ENCODE measurements at places on chromosomes 1 and 21.

DNA sequence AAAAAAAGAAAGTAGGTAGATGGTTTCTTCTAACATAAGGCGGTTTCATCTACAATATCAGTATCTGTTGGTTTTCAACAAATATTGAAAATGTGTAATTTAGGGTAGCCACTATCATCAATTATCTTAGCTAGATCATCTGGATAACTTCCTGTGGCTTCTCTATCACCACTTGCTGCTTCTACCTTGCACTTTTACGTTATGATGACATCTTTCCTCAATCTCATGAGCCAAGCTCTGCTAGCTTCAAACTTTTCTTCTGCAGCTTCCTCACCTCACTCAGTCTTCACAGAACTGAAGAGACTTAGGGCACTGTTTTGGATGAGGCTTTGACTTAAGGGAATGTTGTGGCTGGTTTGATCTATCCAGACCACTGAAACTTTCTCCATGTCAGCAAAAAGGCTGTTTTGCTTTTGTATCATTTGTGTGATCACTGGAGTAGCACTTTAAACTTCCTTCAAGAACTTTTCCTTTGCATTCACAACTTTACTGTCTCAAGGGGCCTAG is 144.9 kb upstream of the HP1BP3 start:
- DNase-seq, result no peak

GRCh38 chr21:26421724-26422123 is 151.4 kb downstream of the CYYR1 start:
- no peak for DNase-seq

DNA sequence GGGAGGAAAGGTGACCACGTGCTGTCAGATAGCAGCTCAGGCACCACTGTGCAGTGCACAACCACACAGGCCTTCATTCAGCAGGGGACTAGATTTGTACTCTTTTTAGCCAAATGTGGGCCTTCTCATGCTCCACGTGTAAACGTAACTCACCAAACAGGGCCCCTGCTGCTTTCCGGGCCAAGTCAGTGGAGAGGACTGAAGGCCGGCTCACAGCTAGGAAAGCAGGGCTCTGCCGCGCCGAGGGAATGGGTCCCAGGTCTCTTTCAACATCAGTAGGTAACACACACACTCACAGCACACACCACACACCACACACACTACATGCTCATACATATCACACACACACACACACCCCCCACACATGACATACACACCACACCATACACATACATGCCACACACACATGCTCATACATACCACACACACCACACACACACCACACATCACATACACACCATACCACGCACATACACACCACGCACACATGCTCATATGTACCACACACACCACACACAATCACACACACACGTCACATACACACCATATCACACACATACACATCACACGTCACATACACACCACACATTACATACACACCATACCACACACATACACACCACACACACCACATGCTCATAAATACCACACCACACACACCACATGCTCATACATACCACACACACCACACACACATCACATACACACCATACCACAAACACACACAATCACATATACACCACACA is 124.0 kb upstream of the ERG start:
- DNase-seq, result no peak

GRCh38 chr21:40049031-40049930 is 182.0 kb downstream of the PCP4 start:
- no peak for DNase-seq

DNA sequence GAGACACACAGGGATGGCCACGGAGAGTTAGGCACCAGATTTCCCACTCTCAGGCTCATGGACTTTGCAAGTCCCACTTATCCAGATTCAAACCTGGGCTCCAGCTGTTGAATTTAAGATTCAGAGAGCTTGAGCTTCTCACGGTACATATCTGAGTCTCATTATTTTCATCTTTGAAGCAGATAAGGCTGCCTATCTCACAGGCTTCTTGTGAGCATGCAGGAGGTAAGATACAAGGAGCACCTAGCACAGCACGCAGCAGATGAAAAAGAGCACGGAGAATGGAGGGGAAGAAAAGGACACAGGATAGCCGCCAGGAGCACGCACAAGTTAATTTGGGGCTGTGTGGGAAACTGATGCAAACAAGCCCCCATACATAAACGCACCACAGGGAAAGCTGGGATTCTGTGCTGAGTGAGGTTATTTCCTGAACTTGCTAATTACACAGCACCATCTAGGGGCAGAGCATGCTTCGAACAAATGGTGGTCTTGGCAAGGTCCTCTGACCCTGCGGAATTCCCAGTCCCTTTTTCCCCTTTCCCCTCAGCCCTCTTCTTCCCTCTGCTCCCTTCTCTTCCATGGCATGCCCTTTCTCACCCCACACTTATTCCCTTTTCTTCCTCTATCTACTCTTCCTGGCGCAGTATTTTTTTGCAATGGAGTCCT is 134.7 kb upstream of the VANGL1 start:
- DNase-seq, result peak; percentile 28

GRCh38 chr1:167629681-167630567 is at the start of gene RCSD1:
Gene RCSD1, plus strand, starts transcription at chr1:167630232. Its CDS starts 192 bp downstream, at chr1:167630424.
- no peak for DNase-seq

- peak; percentile 61 for DNase-seq
Measured at GRCh38 chr1:202807926-202808757, at the start of gene KDM5B. Gene KDM5B, minus strand, starts transcription at chr1:202808421. Its CDS starts 116 bp downstream, at chr1:202808305.

DNA sequence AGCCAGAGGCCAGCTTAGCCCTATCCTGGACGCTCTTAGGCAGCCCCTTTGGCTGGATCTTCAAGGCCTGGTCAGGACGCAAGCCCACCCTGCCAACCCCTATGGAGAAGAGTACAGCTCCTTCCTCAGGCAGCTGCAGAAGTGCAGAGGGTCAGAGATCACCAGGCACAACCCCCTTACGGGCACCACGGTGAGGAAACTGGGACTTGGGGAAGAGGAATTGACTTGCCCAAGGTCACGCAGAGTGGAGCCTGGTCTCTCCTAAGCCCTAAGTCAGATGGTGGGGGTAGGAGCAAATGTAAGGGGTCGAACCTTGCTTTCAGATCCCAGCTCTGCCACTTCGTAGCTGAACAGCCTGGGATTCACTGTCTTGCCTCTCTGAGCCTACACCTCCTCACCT is 3.7 kb downstream of the E2F2 start:
- DNase-seq, result no peak

GRCh38 chr1:109669246-109669948 is 1.5 kb downstream of the GSTM2 start:
- DNase-seq, result no peak

DNA sequence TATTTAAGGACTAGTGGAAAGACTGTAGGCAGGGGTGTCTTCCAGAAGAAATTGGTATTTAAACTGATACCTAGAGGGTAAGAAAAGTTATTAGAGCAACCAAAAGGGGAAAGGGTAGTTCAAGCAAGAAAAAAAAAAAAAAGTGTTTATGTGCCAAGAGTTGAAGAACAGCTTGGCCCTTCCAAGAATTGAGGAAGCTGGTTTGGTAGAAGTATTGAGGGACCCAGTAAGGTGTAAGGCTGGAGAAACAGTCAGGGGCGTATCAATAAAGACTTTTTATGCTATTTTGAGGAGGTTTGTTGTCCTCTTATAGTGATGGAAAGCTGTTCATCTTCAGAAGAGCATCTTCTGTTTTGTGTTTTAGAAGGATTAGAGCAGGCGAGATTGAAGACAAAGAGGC is 108.3 kb downstream of the PTPRC start:
- no peak for DNase-seq

GRCh38 chr1:15684468-15685291 is 560 bp downstream of the PLEKHM2 start:
- DNase-seq, result no peak

GRCh38 chr1:150441121-150441520 is 46.1 kb upstream of the TARS2 start:
- DNase-seq, result no peak

DNA sequence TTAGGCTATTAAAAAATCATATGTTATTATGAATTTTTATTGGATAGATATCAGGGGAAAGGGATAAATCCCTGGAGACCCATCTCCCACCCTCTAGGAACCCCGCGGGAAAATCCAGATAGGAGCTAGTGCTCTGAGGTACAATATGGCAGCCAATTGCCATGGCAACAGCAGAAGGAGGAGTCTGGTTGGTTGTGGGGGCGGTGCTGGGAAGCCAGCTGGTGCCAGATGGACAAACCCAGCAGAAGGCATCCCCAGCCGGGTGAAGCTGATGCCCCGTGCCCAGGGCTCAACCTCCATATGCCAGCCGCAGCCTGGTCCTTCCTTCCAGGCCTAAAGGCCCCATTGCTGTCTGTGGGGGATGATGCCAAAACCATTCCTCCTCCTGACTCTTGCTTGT is 38.3 kb downstream of the RHBG start:
- DNase-seq, result no peak

GRCh38 chr1:232250838-232251237 is 379.1 kb downstream of the SIPA1L2 start:
- no peak for DNase-seq

- no peak for DNase-seq
Measured at GRCh38 chr1:199204231-199204630, 565.4 kb downstream of the PTPRC start.

DNA sequence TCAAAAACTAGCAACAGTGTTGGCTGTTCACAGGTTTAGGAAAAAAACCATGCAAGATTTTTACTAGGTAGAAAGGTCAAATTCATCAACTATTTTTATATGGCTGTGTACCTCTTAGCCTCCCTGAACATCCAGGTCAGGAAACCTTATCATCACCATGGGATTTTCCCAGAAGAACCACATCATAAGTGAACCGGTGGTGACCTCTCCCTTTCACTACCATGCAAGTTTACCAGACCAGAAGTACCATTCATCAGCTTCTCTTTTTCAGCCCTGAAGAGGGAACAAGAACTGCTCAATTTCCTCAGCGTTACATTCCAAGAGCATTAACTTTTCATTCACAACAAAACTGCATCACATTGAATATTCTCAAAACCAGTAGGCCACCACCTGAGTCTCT is 5.9 kb downstream of the SSBP3 start:
- DNase-seq, result no peak

- no peak for DNase-seq
Measured at GRCh38 chr1:74425676-74426075, 86.7 kb downstream of the LRRC53 start.

DNA sequence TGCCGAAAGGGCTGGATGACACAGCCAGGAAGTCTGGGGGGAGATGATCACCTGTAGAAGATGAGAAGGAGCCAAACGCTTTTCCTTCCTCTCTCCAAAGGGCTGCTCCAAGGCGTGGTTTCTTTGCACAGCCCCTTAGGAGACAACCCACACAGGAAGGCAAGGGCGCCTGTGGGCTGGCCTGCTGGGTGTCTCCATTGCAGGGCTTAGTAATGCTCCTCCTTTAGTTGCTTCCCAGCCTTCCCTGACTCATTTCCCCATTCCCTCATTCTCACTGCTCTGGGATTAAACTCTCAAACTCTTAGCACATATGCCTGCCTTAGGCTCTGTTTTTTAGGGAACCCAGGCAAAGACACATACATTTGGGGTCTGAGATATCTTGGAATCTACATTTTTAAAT is 1.7 kb upstream of the CLCA1 start:
- DNase-seq, result no peak

DNA sequence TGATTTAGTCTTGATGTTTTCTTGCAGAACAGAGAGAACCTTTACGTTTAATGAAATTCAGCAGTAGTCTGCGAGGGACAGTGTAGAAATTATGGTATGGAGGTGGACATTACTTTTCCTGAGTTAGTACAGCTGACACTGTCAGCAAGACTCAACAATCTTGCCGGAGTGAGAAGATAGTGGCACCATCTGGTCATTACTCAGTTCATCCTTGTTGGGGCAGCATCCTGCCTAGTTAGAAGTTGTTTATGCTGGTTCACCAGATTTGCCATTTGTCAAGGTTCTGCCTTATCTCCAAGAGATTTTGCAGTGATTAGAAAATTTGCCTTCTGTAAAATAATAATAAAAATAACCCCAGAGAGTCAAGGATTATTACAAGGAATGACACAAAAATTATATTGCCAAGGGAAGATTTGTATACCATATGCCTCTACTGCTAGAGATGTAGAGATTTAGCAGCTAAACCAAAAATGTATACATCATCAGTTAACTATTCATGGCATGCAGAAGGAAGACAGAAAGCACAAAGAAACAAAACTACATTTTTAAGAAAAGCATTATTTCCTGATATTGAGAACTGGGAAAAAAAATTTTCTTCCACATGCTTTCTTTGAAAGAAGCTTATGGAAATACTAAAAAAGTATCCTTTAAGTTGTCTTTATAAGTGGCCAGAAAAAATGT is 1967.4 kb downstream of the NCAM2 start:
- DNase-seq, result no peak

- DNase-seq, result no peak
Measured at GRCh38 chr1:89888480-89889322, 67.9 kb downstream of the LRRC8D start.

DNA sequence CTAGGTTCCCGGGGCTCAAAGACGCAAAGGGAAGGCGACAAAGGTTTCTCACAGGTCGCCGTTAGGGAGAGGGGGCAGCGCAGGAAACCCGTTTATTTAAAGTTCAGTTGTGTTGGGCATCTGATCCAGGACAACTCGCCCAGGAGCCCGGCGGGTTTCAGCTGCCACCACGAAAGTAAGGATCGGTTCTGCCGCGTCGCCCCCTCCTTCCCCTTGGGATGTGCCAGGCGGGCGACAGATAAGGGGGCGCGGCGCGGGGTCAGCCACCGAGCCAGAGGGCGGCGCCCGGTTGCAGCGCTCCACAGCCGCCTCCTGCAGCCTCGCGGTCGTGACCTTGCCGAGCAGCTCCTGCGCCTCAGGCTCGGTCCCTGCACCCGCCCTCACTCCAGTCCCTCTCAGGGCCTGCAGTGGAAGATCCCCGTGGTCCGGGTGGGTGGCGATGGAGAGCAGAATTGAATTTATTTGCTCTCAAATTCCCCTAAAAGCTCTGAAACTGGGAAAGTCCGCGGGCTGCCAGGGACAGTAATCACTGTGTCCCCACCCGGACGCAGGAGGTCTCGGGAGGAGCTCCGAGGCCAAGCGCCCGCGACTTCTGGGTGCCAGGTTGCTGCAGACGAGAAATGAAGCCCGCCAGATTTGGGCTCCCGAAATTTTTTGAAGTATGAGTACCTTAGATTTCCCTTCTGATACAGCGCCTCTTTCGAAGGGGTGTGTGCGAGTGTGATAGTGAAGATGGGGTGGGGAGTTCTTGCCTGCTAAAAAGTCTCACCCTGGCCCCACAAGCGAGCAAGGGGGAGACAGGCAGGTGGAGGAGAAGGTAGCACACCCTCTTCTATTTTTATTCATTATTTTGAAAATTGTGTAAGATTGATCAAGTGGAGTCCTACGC is 28.4 kb upstream of the NFIA start:
- DNase-seq, result no peak

- no peak for DNase-seq
Measured at GRCh38 chr21:38544661-38545060, 46.4 kb upstream of the ERG start.

DNA sequence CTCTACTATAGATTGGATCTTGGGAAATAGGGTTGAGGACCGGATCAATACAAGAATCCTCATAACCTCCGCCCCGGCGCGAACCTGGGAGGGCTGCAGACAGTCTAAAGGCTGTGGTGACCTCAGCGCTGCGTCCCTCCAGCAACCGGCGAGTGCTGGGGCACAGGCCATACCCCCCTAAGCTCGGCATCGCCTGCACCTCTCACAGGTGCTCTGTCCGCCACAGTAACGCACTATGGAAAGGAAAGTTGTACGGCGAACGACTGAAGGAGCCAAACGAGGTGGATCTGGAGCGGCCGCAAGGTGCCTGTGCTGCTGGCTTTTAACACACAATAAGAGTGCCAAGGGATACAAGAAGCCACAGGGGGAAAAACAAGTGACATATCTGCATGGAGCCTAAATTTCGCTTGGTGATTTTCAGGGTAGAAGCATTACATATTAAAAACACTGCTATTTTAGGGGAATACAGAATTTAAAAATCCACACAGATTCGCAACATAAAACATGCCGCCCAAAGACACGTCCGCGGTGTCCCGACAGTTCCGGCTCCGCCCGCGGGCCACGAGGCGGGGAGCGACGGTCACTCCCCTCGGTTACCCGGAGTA is 1.4 kb upstream of the RBM15 start:
- no peak for DNase-seq

Data from right atrium auricular region (tissue), 2 donors.